Kidney (tissue), 22 donors: ENCODE measurements at places on chromosomes 4 and X. TPM values are rescaled to one million over a fixed set of nuclear protein-coding genes. Genes with fewer than 3 reads are reported as not detected.

- DNase-seq: no peak
Observed at GRCh38 chr4:26410385-26411293, 79.6 kb downstream of the CCKAR start.

DNA sequence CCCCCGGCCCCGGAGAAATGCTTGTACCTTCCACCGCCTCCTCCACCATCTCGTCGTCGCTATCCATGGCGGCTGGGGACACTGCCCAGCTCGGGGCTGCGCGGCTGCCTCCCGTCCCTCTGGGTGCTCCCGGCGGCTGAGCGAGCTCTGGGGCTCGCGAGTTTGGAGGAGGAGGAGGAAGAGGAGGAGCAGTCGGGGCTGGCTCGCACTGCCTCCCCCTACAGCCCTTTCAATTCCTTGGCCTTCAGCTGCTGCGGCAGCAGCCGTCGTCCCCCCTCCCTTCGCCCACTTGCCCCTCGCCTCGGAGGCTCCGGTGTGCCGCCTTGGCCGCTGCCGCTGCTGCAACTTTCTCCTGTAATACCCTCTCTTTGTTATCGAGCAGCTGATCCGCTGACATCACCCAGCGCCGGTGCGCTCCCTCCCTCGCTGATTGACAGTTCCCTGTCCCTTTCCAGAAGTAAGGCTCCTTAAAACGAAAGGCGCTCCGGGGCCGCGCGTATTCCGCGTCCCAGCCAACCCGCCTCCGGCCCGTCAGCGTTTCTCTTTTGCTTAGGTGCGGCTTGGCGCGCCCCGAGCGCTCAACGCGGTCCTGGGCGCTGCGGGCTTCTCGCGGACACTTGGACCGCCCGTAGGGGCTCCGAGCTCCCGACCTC, at the start of gene SETD7:
Gene SETD7 (minus strand): TSS at position 149 of the 653 bp plus-strand sequence. CDS start 82 bp downstream, at position 67.
- DNase-seq: peak; percentile 84

DNA sequence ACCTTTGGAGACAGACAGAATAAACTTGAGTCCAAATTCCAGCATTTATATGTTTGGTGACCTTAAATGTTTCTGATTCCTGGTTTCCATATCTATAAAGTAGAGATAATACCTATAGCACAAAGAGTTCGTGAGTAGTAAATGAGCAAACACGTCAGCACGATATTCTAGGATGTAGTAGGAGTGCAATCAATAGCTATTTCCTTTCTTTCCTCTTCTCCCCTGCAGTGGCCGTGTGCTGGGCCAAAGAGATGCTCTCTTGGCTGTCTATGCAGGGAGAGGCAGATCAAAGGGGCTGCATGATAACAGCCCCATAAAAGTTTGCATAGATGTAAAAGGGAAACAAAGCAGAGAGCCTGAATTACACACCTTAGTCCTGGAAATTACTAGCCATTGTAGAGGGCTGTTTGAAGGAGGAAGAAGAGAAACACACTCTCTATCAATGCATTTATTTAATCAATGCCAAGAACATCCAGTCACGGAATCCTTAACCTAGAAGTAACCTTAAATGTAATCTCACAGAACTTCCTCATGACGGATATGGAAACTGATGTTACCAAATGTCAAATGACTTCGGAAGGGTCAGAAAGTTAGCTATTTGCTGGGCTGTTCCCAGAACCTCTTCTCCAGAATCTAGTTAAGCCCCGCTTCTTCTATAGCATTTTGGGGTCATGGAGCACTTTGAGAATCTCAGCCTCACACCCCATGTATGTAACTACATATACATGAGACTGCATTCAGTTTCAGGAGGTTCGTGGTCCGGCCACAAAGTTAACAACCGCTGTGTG, 35.5 kb upstream of the PLAC8 start:
- no peak for DNase-seq

DNA sequence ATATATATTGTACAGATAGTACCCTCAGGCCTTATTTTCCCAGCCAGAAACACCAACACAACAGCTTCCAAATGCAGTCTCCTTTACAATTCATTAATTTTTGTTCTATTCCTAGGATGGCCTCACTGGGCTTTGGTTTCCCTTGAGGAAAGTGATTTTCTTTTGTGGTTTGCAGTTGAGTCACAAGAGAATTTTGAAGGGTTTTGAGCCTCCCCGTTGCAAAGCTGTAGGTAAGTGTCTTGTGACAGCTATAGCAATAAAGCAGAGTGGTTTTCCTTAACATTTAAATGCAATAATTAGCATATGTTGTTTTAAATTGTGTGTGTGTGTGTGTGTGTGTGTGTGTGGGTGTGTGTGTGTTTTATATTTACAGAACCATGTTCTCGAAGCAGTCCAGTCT, 54.1 kb upstream of the WDR17 start:
- no peak for DNase-seq

GRCh38 chrX:97842468-97843199, 958.9 kb downstream of the RPA4 start:
- DNase-seq: no peak

GRCh38 chrX:1483843-1484637, 31.3 kb upstream of the ASMTL start:
- no peak for DNase-seq

GRCh38 chrX:93120805-93121204, 552.6 kb downstream of the NAP1L3 start:
- no peak for DNase-seq

DNA sequence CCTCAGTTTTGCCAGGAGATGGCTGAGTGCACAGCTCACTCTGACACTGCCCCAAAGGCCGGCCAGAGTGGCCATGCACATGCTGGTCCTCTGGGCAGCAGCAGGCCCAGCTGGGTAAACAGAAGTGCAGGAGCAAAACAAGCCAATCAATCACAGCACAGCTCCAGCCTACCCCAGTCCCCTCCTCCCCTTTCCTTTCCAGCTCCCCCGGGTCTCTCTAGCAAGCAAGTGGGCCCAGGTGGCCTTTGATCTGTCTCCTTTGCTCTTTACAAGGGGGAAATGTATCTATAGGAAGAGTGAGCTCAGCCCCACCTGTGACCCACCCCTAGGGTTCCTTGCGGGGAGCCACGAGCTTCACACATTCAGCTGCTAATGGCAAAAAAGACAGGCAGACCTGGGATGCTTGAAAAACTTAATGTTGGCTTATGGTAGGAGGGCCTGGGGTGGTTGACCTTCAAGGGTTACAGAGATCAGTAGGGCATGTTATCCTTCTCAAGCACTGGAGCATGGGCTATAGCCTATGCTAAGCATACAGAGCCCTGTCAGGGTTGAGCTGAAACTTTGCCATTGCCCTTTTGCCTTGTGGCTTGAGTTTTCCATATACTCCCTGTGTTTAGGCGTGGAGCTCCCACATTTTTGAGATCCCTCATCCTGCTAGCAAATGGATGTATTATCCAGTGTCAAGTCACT, 57.8 kb upstream of the PLAC1 start:
- no peak for DNase-seq

DNA sequence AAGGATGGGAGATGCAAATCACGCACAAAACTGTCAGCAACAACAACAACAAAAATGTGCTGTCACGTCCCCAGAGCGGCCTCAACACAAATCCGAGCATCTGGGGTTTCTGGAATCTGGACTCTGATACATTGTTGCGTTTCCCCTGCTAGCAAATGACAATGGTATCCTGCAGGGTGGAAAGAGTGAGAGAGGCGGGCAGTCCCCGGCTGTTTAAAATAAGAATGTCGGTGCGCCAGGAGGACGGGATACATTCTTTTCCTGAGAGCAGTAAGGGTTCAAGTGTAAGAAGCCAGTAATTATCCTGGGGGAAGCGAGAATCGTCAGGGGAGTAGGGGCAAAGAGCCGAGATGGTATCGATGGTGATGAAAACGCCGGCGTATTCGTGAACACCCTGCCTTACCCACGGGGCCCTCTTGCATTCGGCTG, 310.2 kb downstream of the ASMT start:
- no peak for DNase-seq

- no peak for DNase-seq
Observed at GRCh38 chr4:25865586-25865985, 2.8 kb upstream of the SEL1L3 start.

GRCh38 chrX:71872542-71873458, 37.8 kb upstream of the NHSL2 start:
- no peak for DNase-seq

DNA sequence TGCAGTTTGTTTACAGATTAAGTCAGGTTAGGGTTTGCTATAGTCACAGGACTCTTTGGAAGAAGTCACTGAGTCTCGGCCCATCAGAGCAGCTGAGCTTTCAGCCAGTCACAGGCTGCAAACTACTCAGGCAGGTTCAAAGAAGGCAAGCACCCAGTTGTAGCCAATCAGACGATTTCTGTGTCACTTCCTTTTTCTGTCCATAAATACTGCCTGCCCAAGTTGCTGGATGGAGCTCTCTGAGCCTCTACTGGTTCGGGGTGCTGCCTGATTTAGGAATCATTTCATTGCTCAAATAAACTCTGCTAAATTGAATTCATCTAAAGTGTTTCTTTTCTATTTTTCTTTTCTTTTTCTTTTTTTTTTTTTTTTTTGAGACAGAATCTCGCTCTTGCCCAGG, 7.3 kb upstream of the SH3BP2 start:
- no peak for DNase-seq

DNA sequence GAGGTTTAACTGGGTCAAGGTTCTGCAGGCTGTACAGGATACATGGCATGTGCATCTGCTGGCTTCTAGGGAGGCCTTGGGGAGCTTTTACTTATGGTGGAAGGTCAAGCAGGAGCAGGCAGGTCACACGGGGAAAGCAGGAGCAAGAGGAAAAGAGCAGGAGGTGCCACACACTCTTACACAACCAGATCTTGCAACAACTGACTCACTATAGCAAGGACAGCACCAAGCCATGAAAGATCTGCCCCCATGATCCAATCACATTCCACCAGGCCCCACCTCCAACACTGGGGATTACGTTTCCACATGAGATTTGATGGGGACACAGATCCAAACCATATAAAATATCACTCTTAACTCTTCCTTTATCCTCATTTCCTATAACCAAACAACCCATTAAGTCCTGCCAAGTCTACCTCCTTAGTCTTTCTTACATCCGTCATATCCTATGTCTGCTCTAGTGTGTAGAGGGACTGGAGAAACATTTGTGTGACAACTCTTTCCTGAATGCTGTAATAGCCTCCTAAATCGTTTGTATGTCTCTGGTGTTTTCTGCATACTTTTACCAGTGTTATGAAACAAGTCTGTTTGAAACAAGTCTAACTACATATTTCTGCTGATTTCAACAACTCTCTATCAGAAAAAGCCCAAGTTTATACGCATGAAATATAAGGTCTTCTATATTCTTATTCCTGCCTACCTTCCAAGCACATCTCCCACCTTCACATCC, 8.3 kb upstream of the RAP2C start:
- DNase-seq: no peak

- DNase-seq: no peak
Observed at GRCh38 chr4:102694791-102695190, 66.0 kb downstream of the MANBA start.

DNA sequence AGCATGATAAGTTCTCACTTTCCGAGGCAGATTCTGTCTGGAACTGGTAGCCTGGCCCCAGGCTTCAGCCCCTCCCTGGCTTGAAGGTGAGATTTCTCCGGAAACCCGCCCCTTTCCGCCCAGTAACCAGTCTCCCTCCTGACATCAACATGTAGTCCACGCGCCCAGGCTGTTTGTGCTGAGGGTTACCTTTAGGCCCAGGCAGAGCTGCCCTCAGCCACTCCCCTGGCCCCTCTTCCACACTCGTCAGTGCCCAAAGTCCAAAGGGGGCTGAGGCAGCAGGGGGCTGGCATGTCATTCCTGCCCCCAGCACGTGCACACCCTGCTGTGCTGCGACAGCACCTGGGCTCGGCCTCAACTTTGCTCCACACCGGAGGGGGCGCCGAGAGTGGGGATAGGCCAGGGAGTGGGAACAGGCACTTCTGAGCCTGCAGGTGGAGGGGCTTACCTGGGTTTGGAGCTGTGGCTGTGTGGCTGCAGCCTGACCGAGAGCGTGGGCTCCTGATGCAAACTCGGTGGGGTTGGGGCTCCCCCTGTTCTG, 69.5 kb upstream of the ANK2 start:
- peak; percentile 69 for DNase-seq

GRCh38 chr4:4574792-4575191, 32.9 kb upstream of the STX18 start:
- peak; percentile 90 for DNase-seq

DNA sequence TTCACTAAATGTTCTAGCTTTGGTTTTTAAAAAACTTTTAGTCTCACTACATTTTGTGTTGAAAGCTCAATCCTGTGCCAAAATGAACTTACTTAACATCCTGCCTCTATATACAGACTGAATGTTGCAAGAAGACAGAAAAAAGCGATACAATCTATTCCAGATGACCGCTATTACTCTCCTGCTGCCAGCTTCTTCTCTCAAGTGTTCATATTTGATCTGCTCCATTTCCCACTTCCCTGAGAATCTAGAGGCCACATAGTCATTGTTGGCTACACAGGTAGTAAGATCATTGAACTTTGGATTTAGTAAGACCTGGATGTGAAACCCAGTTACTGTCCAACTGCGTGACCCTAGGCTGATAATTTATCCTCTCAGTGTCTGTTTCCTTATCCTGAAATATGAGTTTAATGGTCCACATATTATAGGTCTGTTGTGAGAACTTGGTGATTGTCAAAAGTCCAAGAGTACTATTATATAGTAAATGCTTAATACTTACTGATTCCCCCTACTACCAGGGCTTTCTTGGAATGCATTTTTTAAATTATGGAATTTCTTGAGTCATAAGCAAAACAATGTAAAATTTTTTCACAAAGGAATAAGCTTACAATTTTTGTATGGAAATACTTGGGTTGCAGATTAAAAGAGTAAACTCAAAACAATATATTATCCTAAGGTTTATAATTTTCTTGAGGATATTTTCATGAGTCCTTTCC, 976.8 kb upstream of the ADGRL3 start:
- no peak for DNase-seq

DNA sequence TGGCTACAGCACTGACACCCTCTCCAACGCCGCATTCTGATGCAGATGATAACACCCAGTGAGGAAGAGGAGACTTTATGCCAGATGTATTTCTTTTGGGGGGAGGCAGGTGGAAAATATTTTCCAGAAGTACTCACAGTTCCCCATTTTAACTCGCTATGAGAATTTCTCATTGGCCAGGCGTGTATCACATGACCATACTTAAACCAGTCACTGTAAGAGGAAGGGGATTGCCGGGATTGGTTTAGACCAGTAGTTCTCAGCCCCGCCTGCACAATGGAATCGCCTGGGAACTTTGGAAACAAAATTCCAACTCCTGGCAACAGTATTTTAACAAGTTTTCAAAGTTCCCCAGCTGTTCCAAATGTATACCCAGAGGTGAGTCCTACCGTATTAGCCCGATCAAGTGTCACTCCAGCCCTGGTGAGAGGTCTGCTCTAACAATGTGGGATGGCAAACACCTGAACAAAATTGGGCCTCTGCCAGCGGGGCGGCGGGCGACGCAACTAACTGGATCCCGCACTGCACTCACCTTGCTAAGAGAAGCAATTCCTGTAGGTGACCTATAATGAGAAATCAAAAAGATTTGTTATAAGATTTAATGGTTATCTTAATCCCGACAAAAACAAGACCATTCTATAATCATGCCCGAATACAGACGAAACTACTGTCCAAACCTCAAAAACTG, 2.9 kb upstream of the MSL3 start:
- no peak for DNase-seq

GRCh38 chr4:75723163-75724065, 963 bp upstream of the USO1 start:
- peak; percentile 40 for DNase-seq

- DNase-seq: no peak
Observed at GRCh38 chr4:88963817-88964216, 93.2 kb downstream of the FAM13A start.

Gene ZMAT1
- total RNA-seq: 20.0 TPM

Gene SLITRK4
- total RNA-seq: 6.0 TPM

Gene TMEM144
- total RNA-seq: 9.8 TPM

Gene CXCL8
- 4.8 TPM for total RNA-seq

Gene SORCS2
- total RNA-seq: 9.1 TPM

Gene SLITRK2
- 3.8 TPM for total RNA-seq

Gene APBB2
- total RNA-seq: 65.6 TPM

Gene CDKL5
- total RNA-seq: 18.0 TPM
